ENCODE measurements at places on chromosomes 2 and 18.

- no peak for DNase-seq
Measured at GRCh38 chr2:19529677-19530076, 171.3 kb upstream of the OSR1 start.

DNA sequence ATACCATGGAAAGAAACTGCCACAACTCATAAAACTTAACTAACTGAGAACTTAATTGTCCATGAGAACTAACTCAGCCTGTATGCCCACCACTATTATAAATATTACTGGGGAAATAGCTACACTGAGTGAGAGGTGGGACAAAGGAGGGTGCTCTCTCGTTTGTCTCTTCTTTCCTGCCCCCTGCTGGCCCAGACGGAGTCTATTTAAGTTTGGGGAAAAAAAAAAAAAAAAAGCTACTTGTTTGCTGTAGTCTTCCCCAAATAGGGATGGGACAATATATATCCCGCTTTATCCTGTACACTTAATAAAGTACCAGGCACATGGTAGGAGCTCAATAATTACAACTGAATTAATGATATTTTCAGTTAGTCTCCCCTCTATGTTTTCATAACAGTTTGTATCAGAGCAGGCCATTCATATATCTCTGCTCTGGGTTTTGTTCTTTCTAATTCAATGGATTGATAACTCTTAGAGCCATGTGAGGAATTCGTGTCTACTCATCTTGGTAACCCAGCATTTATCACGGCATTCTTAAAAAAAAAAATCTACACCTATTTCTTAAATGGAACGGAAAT is 647.6 kb upstream of the PKDCC start:
- no peak for DNase-seq

DNA sequence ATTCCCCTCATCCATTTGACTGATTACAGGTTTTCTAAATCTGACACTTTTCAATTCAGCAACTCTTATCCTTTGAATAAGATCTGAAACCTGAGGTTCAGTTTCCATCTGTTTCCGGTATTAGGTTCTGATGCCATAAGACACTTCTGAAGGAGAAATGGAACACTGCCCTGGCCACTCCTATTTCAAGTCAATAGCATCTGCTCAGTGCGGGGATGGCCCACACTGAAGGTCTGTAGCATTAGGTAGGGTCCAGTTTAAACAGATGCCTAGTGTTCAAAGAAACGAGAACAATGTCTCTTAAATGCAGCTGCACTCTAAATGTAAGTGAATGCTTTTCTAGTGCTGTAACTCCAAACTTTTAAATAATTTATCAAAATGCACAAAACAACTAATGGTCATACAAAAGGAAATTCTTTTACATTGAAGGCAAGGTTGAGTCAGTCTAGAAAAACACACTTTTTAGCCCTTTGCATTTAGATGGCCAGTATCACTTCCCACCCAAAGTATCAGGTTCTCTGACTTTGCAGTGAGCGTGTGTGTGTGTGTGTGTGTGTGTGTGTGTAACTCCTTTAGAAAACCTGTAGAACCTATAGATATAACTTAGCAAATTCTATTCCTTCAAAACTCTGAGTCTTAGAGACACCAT is 78.2 kb downstream of the STK39 start:
- DNase-seq, result no peak

DNA sequence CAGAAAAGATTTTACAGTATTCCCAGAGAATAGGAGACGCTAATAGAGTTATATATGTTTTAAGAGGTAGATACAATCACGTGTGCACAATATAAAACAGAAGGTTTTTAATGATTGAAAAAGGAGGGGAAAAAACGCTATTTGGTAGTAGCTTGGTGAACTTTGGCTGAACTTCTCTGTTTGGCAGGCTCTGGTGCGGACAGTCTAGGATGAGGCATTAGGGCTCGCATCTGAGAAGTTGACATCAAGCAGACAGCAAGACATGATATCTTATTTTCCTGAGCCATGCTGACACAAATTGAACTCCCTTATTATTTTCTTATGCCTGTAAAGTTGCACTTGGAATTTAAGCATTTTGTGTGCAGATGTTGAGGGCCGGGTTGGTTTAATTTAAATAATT is 176.6 kb downstream of the EN1 start:
- DNase-seq, result no peak

DNA sequence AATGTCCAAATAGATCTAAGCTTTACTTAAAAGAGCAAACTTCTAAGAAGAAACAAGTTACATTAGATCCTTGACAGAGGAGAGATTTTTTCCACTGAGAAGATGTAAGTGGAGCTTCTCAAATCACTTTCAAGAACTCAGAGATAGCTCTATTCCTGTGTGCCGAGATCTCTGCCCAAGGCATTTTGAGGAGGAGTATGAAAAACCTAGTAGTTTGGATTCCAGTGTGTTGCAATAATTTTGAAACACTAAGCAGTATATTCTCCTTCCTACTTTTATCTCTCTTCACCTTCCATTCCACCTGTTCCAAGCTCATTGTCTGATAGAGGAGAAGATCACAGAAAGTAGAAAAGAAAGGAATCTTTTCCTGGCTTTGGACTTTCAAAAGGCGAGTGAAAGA is 192.0 kb upstream of the TANK start:
- DNase-seq, result no peak

- no peak for DNase-seq
Measured at GRCh38 chr2:28624436-28624792, 127.2 kb upstream of the PPP1CB start.

DNA sequence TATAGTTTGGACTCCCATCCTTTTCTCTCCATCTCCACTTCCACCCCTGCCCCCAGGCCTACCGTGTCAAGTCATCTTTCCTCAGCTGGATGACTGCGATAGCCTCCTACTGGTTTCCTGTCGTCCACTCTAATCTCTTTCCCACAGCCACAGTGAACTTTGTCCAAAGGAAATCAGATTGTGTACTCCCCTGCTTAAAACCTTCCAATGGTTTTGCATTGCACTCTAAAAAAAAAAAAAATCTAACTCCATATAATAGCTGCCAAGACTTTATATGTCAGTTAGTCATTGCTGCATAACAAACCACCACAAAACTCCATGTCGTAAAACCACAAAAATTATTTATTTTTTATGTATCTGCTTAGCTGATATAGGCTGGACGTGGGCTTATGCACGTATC is 160.2 kb upstream of the CCDC68 start:
- no peak for DNase-seq

DNA sequence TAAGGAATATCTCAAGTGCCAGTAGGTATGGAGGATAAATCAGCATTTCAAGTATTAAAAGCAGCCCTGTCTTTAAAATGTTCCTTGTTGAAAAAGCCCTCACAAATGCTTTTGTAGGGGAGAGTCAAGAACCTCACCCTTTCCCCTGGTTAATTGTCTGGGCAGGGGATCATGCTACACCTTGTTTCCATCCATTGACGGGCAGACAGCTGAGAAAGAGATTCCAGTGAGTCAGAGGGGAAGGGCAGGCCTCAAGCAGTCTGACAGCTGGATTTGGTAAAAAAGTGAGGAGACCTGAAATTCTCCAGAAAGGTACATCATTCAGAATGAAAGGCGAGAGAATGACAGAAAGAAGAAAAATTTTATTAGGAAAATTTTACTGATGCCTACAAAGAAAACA is 203.2 kb upstream of the CYP26B1 start:
- no peak for DNase-seq

- no peak for DNase-seq
Measured at GRCh38 chr2:2472881-2473280, 141.8 kb upstream of the MYT1L start.

GRCh38 chr2:96207073-96207773 is 1.4 kb downstream of the STARD7 start:
- DNase-seq, result no peak

GRCh38 chr2:145407-145806 is 99.1 kb upstream of the FAM110C start:
- DNase-seq, result no peak

Data from activated naive CD8-positive, alpha-beta T cell treated with anti-CD3 and anti-CD28 coated beads for 36 hours (primary cell).